ENCODE measurements at places on chromosomes 2 and 18.

GRCh38 chr2:11738589-11739436 lies 7.6 kb upstream of the LPIN1 start:
- no peak for DNase-seq

DNA sequence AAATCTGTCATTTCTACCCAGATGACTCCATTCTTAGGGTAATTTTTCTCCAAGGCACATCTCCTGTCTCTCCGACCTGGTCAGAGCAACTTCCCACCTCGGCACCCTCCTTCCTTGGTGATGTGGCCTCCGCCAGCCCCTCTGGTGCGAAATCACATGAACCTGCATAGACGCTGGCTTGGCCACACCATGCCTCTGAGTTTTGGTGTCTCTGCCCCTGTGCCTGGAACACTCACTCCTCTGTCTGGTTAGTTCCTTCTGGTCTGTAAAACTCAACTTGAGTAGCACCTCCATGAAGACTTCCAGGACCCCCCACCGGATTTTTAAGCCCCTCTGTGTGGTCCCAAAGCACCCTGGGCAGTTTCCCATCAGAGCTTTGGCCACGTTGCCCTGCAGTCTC lies 83.2 kb upstream of the OTOS start:
- no peak for DNase-seq

- no peak for DNase-seq
Measured at GRCh38 chr18:10878703-10879102, 270.7 kb downstream of the PIEZO2 start.

GRCh38 chr2:167790189-167790588 lies 457.2 kb downstream of the STK39 start:
- no peak for DNase-seq

- DNase-seq = no peak
Measured at GRCh38 chr2:222336931-222337330, 38.1 kb upstream of the PAX3 start.

GRCh38 chr2:61649021-61649420 lies 110.9 kb upstream of the XPO1 start:
- no peak for DNase-seq

- DNase-seq = no peak
Measured at GRCh38 chr2:37388074-37388473, 43.6 kb downstream of the QPCT start.

- no peak for DNase-seq
Measured at GRCh38 chr2:31329081-31329625, 85.4 kb downstream of the XDH start.

- no peak for DNase-seq
Measured at GRCh38 chr2:96412307-96413258, 77.0 kb downstream of the NCAPH start.
